ENCODE measurements at places on chromosomes 6 and 20. TPM values are rescaled to one million over a fixed set of nuclear protein-coding genes. Genes with fewer than 3 reads are reported as not detected.

Gene KCNK15
- not detected for total RNA-seq

- DNase-seq, result no peak
Measured at GRCh38 chr6:36545767-36546307, 1.4 kb downstream of the STK38 start.

Gene MYLK4
- 0.18 TPM for total RNA-seq

Gene SPINT3
- total RNA-seq, result not detected

GRCh38 chr6:133740816-133741215 is 148.1 kb upstream of the TCF21 start:
- DNase-seq, result no peak

Data from activated CD8-positive, alpha-beta memory T cell treated with anti-CD3 and anti-CD28 coated beads, Interleukin-2, amount 10 ng/mL, durations not matched to agents 7 days and 5 days (primary cell).